ENCODE measurements at places on chromosomes 12 and 14. TPM values are rescaled to one million over a fixed set of nuclear protein-coding genes. Genes with fewer than 3 reads are reported as not detected.
A peak's percentile ranks its signal among the peaks of the same experiment; 100 is the strongest.

- no peak for DNase-seq
Observed at GRCh38 chr14:60311417-60311816, 62.4 kb downstream of the PPM1A start.

DNA sequence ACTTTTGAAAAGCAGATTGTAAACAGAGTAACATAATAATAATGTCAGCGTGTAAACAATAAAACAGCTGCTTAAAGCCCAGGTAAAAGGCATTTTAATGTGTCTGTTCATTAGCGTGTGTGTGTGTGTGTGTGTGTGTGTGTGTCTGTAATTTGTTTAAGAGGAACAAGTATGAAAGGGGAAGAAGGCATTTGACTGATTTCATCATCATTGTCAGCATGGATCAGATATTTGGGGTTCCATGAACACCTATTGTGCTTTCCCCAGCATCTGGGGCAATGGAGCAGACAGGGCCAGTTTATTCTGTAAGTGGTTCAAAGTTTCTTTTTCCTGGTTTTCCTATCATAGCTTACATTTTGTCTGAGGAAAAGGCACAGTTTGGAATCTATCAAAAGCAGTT lies 28.9 kb downstream of the SLC25A21 start:
- no peak for DNase-seq

DNA sequence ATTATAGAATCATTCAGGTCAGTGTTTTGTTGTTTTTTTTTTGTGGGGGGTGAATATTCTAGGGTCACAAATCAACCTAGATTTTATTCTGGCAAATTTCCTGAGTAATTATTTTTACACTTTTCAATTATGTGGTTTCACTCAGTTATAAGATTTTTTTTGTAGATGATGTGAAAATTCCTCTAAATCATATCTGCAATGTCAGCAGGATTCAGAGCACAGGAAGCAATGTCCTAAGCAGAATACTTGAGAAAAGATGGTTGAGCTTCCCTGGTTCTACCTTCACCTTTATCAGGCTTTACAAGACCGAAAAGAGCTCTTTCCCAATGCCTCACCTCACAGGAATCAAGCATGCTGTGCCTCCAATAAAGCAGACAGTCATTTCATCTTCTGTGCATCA lies 124.3 kb downstream of the SLC41A2 start:
- DNase-seq, result no peak

DNA sequence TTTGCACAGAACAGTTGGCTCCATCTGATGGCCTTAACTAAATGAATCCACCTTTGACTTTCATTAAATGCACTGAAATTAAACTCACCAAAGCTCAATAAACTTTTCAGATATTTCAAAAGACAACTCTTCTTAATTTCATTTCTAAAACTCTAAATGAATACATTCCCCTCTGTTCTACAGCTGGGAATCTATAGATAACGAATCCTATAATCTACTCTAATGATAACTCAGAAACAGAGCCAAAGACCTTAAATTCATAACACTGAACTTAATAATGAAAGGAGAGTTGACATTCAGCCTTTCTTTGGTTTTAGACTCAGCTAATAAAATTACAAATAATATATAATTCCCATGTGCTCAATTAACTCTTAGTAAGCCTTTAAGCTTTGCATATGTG lies 150.5 kb downstream of the KCNH5 start:
- DNase-seq, result no peak

GRCh38 chr14:93064411-93065271 lies 51.1 kb downstream of the ITPK1 start:
- no peak for DNase-seq

DNA sequence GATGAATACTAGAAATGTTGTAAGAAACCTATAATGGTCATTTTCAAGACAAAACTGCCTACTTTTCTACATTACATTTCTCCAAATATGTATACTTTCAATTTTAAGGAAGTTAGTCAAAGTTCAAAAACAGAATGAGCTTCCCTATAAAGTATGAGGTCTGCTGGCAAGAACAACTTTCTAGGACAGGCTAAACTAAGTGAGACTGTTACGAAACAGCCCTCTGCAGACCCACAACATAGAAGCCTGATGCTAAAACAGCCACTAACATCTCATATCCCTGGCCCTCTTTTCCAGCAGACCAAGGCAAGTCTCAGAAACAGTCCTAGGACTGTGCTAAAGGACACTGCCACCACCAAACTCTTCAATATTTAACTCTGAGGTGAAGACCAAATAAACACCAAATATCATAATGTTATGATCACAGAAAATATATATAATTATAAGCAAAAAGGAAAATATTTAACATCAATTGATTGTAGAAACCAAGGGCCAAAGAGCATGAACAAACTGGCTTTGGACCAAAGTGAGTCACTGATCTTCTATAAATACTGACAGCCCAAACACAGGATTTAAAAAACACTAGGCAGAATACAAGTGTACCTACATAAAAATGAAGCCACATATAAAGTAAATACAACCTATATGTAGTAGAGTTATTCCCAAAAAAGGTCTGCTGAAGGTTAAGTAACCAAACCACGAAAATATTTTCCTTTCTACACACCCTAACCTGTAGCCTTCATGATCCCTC lies 27.7 kb downstream of the PPP4R3A start:
- no peak for DNase-seq

DNA sequence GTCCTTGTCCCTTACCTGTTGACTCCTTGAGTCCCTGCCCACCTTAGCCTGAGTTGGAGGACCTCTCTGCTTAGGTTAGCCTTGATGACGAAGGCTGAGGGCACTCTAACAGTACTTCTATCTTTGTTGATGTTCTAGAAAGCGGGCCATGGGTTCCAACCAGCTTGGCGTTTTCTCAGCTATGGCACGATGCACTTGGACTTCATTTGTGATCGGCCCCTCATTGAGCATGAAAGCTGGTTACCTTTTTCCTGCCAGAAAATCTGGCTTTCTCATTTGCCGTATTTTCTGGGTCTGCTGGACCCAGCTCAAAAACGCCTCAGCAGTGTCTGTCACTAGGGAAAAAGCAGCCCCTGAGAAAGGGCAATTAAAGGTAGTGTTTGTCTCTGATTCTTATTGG lies 290.8 kb downstream of the EMP1 start:
- DNase-seq, result no peak

DNA sequence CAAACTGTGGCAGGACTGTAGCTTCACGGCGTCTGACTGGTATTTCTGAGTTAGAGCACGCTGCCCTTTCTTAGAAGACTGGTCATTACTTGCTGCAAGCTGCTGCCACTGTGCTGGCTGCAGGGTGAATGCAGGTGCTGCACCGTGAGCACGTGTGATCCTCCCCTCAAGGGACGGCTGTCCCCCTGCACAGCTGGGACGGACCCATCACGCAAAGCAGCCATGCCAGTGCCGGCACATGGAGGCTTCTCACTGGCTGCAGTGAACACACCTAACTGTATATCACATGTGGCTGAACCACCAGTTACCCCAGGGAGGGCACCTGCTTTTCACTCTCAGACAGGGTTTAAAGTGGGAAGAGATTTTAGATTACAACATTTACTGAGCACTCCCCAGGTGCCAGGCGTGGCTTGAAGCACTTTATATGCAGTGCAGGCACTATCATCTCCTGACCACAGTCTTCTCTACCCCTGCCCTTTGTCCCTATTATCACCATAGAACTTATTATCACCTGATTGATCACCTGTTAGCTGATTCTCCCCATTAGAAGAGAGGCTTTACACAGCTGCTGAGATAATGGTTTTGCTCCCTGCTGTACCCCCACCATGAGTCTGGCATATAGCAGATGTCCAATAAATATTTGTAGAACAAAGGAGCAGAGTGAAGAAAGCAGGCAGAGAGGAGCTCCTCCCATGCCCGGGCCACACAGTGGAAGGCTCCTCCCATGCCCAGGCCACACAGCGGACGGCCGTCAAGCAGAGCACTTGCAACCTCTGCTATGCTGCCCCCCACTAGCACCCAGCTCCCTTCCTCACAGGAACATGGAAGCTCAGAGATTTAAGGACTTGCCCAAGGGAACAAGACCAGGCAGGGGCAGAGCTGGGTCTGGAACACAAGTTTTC lies 25.9 kb downstream of the SLC25A47 start:
- no peak for DNase-seq

DNA sequence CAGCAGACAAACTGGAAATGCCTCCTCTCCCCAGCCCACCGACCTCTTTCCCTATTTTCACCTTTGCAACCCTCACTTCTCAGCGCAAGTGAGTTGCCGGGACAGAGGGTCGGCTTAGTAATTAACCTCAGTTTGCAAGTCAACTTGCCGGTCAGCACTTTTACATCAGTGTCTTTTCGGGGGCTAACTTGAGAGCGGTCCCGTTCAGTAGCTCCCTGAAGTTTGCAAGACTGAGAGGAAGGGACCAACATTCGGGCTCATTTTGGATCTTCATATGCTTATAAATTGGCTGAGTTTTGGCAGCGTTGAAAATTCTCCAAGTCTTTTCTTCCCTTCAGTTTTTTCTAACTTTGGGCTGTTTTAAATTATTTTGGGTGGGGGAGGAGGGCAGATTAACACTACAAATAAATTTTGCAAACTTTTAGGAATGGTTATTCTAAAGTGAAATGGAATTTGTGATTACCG lies 846 bp downstream of the BRMS1L start:
- no peak for DNase-seq

DNA sequence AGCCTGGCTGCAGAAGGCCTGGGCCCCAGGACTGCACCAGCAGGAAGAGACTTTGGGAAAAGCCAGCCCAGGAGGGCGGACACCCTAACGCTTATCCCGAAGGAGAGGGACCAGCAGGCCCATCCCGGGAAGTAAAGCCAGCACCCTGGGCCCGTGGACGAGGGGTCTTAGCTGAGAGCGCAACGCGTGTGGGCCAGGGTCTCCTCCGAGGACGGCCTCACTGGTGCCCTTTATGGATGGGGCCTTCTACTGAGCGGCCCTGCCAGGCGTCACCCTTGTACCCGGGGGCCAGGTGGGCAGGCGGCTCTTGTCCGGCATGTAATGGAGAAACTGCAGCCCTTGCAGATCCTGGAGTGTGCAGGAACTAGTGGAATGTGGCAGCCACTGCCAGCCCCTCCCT lies 14.1 kb downstream of the TEDC1 start:
- no peak for DNase-seq

DNA sequence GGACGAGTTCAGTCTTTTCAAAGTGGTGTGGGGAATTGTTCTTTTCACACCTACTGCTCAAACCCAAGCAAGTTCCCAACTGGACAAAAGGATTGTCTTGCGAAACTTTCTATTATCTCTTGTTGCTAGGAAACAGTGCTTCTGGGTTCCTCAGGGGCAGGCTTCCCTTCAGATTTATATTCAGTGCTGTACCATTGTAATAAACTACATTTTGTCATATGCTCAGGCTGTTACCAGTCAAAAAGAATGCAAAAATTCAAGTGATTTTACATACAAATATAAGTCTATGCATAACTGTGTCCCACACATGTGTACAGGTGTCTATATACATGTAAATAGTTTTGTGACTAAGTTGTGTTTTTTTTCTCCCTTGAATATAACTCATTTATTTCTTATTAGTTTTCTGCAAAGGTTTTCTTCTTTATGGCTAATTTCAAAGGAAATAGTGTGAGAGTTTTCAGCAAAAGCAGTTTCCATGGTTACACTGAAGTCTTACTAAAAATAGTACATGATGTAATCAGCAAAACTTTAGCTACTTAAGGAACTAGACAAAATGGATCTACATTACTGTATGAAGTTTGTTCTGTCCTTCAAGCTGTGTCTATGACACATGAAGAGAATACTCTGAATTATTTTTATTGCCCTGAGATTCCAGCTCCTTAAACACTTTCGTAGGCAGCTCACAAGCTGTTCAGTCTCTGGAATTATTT lies 430.2 kb upstream of the TMPO start:
- no peak for DNase-seq

- no peak for DNase-seq
Observed at GRCh38 chr12:60594035-60594711, 998.3 kb downstream of the SLC16A7 start.

- DNase-seq, result peak; percentile 85
Observed at GRCh38 chr14:72948481-72949138, 22.3 kb downstream of the DCAF4 start.

The IFNG-AS1 gene
- 0.27 TPM for total RNA-seq

The RGS6 gene
- 20.6 TPM for total RNA-seq

The B4GALNT3 gene
- total RNA-seq, result 28.8 TPM

The MAP4K5 gene
- 94.6 TPM for total RNA-seq

The ALX1 gene
- 0.22 TPM for total RNA-seq

The TTC9 gene
- 11.1 TPM for total RNA-seq

The TSHR gene
- total RNA-seq, result 3.7 TPM

All from sciatic nerve (tissue), 2 donors.